ENCODE measurements at places on chromosomes 3 and 15.

- DNase-seq: no peak
These were observed 104.8 kb upstream of the OSTN start for GRCh38 chr3:191094057-191094845.

GRCh38 chr3:189308608-189309007, 136.8 kb downstream of the TPRG1 start:
- no peak for DNase-seq

GRCh38 chr15:91152896-91153581, 53.0 kb downstream of the SV2B start:
- no peak for DNase-seq

DNA sequence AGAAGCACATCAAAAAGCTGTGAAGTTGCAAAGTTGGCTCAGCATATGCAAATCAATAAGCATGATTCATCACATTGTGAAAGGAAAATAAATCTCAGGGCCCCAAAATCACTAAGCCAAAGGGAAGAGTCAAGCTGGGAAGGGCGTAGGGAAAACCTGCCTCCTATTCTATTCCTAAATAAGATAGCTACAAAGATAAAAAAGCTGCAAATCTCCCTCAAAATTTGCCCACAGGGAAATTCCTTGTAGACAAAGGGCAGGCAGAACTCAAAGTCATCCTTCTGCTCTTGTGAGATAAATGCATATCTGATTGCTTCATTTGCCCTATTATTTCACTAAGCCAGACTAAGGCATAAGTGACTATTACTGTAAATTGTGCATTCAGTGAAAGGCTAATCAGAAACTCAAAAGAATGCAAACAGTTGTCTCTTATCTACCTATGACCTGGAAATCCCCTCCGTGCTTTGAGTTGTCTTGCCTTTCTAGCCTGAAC, 30.5 kb upstream of the CCNL1 start:
- no peak for DNase-seq

DNA sequence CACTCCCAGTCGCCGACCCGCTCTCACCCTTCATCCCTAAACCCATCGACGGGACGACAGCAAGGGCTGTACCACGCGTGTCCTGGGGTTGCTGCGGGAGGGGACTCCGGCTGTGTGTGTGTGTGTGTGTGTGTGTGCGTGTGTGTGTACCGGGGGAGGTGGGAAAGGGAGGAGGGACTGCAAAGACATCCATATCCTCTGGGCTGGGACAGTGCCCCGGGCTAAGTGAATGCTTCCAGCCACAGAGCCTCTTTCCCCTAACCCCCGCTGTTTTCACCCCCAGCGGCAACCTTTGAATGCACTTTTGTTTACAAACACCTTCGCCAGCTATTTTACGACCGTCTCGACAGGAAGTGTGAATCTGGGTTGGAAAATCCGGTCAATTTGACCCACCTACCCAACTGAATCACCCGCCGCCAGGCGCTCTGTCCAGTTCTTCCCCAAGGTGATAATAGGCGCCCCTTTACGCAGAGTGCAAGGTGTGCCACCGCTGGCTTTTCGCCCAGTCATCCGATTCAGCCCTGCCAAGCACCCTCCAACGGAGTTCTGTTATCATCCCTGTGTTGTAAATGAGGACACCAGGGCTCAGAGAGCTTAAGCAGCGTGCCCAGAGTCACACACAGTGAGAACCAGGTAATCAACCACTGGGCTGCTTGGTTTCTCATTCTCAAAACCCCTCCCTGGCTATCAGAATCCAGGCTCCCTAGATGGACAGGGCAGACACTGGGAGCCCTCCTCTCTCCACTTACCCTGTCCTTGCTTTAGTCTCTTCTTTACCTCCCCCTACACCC, 739 bp upstream of the AMOTL2 start:
- no peak for DNase-seq

DNA sequence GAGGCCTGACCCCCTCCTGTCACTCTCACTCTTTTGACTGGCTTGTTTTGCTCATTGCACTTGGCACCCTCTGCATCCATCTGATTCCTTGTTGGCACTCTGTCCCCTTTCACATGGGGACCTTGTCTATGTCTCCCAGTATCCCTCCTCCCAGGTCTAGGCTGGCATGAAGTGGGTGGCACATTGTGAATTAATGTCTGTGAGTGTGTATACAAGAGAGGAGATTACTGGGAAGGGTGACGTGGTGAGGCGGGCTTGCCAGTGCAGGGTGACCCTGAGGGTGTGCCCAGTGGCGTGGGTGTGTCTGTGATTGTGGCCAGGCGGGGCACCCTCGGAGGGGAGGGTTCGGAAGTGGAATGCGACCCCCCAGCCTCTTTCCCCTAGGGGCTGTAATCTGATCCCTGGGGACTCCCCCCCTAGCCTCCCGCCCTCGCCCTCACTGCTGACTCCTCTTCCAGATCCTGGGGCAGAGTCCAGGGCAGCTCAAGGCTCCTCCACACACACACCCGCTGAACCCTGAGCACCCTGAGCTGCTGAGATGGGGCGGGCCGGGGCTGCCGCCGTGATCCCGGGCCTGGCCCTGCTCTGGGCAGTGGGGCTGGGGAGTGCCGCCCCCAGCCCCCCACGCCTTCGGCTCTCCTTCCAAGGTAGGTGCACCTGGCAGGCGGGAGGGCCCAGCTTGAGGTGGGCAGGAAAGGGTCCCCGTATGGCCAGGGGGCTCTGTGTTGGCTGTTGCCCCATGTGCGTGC, at the start of gene SEMA3B:
SEMA3B (plus strand) TSS at position 445 of the 749 bp plus-strand sequence; CDS start at position 539, 94 bp downstream.
- DNase-seq: peak; percentile 92

DNA sequence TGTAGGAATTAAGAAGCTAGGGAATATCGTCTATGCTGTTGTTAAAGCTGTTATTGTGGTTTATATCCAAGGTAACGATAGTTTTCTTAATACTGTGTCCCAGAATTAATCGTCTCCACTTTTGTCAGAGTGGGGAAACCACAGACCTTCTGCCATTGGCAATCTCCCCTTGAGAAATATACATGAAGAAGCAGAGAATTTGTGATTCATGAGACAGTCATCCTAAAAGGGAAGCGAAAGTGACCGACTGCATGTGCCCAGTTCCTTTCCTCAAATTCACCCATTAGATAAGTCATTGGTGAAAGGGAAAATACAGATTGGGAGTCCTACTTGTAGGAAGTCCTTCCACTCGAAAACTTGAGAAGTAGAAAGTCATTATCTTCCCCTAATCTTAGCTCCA, 26.6 kb downstream of the DIPK2A start:
- DNase-seq: no peak

GRCh38 chr3:150227839-150228238, 180.3 kb upstream of the TSC22D2 start:
- DNase-seq: no peak

- DNase-seq: no peak
These were observed 227.0 kb downstream of the CPNE4 start for GRCh38 chr3:131807822-131808221.

GRCh38 chr15:63056829-63057228, 14.3 kb downstream of the TPM1 start:
- DNase-seq: no peak

DNA sequence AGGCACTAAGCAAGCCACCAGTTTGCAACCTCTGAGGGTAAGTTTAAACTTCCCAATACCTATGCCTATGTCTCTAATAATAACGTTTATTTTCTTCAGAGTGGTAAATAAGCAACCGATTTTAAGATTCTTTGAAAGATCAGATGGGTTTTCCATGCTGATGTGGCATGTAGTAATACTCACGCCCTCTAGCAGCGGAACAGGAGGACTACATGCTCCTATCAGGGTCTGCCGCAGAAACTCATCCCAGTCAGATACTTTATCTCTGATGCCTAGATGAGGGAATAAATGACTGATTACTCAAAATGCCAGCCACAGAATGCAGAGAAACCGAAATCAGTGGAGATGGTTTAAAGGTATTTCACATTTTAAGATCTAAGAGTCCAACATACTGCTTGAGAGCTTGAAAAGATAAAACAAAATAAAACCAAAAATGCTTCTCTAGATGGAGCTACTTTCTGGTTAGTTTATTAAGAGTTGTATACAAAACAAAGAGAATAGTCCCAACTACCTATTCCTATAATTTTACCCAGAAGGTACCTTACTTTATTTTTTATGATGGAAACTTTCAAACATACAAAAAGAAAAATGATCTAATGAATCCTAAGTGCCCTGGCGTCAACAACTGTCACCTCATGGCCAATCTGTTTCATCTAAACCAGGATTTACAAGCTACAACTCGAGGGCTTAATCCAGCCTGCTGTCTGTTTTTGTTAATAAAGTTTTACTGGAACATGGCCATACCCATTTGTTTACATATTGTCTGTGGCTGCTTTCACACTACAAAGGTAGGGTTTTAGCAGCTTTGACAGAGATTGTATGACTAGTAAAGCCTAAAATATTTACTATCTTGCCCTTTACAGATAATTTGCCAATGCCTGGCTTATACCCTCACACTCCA, 37.5 kb upstream of the STIMATE start:
- DNase-seq: no peak

DNA sequence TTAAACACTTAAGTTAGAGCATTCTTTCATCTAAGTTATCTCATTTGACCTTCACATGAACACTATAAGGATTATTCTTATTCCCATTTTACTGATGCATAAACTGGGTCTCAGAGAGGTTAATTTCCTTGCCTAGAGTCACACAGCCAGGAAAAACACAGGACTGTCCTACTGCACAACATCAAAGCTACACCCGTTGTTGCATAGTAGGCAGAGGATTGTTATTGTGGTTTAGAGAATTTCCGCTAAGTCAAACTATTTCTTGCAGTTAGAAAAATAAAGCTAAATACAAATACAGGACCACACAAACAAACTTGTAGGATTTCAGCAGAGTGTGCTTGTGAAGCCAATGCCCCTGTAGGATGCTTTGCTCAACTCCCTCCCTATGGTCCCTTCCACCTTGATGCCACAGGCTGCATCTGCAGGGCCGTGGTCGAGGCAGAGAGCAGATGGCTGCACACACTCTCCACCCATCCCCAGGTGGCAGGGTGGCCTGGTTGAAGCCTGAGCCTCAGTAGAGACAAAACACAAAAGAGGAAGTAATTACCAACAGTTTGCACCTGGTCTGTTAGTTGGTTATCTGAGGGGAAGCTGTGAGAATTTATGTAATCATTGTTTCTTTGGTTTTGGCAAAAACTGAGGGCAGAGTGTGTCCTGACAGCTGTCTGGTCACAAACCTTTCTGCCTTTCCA, 41.1 kb upstream of the SKOR1 start:
- DNase-seq: no peak

DNA sequence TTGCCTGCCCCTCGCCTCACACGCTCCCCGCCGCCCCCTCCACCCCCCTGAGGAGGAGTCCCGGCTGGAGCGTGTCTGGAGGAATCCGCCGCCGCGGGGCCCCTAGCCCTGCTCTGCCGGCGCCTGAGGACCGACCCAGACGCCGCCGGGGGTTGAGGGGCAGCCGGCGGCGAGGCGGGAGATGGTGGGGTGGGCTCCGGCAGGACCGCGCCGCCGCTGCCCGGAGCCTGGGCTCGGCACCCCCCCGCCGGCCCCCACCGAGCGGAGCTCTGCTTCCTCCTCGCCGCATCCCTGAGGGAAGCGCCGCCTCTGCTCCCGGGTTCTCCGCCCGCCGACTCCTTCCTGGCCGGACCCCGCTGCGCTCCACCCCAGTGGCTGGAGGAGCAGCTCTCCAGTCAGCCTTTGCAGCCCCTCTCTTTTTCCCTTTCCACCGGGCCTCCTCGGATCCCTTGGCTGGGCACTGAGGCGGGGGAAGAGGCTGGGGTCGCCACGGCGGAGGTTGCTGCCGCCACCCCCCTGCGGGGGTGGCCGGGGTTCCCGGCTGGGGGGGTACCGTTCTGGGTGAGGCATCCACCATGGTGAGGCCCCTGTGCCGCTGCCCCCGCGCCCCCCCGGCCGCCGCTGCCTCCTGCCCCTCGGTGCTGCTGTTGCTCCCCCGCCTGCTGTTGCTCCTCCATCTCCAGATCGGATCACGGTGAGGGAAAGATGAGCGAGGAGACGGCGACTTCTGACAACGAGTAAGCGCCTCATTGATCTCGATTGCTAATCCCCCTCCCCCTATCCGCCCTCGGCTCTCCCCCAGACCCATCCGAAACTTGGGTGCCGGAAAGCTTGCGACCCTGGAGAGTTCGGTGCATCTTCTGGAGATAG, at the start of gene SPRED1:
SPRED1 (plus strand) TSS at position 356 of the 870 bp plus-strand sequence; CDS start at position 706, 350 bp downstream.
- peak; percentile 78 for DNase-seq

GRCh38 chr3:195107593-195107992, 163.4 kb downstream of the XXYLT1 start:
- no peak for DNase-seq

All from RWPE2 (cell line).